Posterior vena cava (tissue), 2 donors: ENCODE measurements at places on chromosomes 16 and 17. TPM values are rescaled to one million over a fixed set of nuclear protein-coding genes. Genes with fewer than 3 reads are reported as not detected.
A peak's percentile ranks its signal among the peaks of the same experiment; 100 is the strongest.

DNA sequence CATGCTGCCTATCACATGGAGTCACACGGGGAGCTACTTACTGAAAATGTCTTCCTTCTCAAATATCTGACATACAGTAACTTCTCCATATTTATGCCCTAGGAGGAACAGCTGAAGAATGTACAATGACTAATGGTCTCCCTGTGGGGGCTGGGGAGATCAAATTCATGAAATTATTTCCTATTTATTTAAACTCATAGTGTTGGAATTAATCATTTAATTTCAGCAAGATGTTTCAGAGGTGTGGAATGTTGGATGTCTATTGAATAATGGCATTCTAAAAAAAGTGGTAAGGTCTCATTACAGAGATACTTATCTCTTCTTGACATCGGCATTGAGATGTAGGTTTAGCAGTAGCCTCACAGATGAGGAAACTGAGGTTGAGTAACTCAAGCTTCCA, 214.3 kb upstream of the CDH11 start:
- DNase-seq = no peak

DNA sequence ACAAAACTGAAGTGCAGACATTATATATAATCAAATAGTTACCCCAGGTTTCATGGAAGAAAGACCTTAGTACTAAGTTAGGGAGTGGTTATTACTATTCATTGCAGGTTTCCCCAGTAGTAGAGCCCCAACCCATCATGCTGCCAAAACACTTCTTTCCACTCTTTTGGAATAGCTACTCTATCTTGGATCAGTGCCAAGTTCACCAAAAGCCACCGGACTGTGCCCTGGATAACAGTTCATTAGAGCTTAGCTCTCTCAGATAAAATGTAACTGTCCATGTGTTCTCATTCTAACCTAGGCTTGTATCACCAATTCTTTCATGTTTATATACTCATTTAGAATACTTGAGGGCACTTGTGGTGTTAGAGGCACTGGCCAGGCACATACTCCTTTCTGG, 540.1 kb upstream of the C16orf82 start:
- no peak for DNase-seq

DNA sequence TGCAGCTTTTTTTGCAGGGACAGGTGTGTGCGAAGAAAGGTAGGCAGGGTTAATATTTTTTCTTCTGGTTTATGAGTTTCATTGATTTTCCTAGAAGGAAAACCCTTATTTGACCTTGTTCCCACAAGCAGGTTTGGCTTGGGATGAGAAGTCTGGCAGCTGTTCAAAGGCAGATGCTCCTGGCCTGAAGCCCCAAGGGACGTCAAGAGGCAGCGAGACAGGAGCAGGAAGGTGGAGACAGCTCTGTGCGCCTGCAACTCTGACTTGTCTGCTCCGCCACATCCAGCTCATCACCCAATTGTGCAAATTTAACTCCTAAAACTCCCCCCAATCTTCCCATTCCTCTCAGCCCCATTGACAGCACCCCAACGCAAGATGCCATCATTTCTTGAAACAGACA, 136.8 kb upstream of the XYLT1 start:
- DNase-seq = no peak

The TBC1D3C gene
- total RNA-seq = not detected

- DNase-seq = no peak
Measured at GRCh38 chr16:50539053-50539695, 9.0 kb upstream of the NKD1 start.

- no peak for DNase-seq
Measured at GRCh38 chr17:10112962-10113361, 85.4 kb downstream of the GAS7 start.

- no peak for DNase-seq
Measured at GRCh38 chr17:74432766-74433391, 991 bp downstream of the GPRC5C start.

The FLYWCH1 gene
- total RNA-seq = 31.0 TPM

DNA sequence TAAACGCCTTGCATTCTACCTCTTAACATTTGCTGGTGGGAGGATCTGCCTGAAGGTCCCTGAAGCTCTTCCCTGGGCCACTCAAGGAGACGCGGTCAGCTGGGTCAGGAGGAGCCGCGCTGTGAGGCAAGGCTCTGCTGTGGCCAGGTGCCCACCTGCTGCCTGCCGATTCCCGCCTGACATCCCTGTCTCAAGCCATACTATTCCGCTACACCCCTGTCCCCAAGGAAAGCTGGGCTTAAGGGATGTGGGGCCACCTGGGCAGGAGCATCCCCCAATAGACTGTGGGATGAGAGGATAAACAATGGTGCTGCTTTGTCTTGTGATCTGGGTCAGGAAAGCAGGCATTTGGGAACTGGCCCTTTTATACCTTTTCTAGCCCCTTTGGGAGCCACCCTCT, 5.1 kb downstream of the TPPP3 start:
- DNase-seq = no peak

- DNase-seq = peak; percentile 92
Measured at GRCh38 chr16:4263504-4264436, 9.1 kb downstream of the TFAP4 start.

GRCh38 chr16:74094514-74094913, 202.1 kb upstream of the PSMD7 start:
- no peak for DNase-seq

DNA sequence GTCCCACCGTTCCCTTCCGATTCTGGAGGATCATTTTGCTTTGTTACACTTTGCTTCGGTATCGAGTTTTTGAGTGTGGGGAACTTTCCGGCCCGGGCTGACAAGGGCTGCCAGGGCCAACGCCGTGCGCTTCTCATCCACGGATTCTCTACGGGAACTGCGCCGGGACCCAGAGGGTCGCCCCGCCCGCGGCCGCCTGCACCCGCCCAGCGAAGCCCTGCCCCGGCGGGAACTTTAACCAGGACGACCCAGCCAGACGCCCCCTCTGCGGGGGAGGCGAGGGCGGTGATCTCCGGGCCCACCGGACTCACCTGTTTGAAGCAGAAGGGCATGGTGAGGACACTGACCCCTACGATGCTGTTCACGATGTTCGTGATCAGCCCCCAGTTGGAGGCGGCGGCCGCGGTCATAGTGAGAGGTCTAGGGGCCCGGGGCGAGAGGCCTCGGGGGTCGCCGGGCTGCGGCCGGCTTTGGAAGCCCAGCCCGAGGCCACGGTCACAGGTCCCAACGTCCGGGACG, 536 bp downstream of the SLC38A10 start:
- no peak for DNase-seq

- DNase-seq = no peak
Measured at GRCh38 chr17:61484174-61484573, 32.0 kb downstream of the TBX4 start.

The PDK2 gene
- 26.0 TPM for total RNA-seq

The PLEKHG4 gene
- total RNA-seq = 3.2 TPM

DNA sequence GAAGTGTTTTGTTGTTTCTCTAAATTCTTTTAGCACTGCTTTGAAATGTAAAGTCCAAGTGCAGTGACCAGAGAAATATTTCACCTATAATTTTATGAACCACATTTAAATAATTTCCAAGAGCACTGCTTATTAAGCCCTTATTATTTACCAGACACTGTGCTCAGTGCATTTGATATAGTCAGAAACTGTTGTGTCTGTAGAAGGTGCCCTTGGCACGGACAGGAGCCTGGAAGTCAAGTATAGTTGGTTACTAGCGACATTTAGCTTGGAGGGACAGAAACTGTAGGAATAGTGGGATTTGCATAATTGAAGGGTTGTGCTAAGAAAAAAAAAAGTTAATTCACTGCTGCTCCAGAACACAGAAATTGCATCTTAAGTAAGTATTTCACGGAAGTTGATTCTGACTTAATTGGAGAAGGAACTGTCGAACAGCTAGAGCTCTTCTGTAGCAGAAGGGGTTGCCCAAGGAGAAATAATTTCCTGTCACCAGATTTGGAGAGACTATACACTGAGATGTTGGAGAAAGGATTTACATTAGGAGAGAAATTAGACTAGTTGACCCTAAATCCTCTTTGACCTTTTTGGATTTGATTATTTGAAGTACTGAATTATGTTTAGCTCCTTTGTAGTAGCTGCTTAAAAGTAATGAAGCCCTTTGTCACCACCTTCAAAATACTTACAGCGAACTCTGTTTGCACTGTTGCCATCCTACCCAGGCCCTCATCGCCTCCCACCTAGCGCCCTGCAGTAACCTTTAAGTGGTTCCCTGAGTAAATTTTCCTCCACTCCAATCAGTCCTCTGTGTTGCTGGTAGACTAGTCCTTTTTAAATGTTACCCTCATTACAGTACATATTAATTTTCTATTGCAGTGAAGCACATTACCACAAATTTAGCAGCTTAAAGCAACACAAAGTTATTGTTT, 25.6 kb downstream of the COX10 start:
- no peak for DNase-seq

DNA sequence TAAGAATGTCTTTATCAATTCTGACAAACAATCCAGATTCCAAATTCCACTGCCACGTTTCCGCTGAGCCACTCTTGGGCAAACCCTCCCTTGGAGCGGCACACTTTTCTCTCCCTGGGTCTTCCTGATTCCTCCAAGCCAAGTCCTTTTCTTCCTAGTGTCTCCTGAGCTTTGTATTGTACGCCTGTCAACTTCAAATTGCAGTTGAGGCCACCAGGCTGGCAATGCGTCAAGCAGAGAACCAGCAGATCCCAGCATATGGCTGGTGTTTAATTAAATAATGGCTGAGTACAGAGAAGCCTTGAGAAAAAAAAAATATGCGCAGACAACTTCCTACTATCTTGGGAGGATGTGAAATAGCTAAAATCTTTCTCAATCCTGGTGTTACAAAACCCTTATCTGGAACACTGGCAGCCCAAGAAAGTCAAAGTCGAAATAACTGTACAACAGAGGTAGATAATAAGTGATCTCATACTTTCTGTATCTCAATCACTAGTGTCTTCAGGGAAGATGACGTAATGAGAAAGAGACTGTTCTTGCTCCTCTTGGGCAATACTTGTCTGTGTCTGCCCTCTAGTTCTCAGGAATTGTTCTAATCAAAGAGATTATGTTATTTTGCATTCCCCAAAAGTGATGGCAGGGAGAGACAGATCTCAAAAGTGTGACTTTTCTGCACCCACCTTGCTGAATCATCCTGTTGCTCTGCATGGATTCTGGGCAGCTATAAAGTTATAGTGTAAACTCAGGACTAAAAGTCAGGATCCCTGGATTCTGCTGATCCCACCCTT, 15.0 kb downstream of the SMIM36 start:
- no peak for DNase-seq

The FSCN2 gene
- 2.0 TPM for total RNA-seq

The RNF43 gene
- total RNA-seq = not detected

DNA sequence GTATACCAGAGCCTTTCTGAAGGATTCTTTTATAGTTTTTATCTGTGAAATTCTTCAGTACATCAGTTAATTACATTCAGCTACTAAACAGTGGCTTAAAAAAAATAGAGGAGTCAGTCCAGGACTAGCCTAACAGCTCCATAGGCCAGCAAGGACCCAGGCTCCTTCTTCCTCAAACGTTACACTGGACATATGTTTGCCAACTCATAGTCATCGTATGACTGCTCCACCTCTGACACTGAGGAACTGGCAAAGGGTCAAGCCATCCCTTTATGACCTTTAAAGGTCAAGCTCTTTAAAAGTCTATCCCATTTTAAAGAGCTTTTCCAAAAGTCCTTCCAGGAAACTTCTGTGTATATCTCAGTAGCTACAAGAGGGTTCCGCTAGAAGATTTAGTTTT, 36.6 kb downstream of the PHLPP2 start:
- DNase-seq = no peak

GRCh38 chr17:4987767-4988567, 492 bp upstream of the CAMTA2 start:
- DNase-seq = no peak

GRCh38 chr17:39450847-39451581, at the start of gene MED1:
TSS of gene MED1 (minus strand) at chr17:39451263. CDS start at chr17:39451062, 201 bp downstream.
- DNase-seq = peak; percentile 97

The CFAP97D1 gene
- not detected for total RNA-seq

The ZNF747 gene
- 9.8 TPM for total RNA-seq

- DNase-seq = peak; percentile 80
Measured at GRCh38 chr17:83196973-83197880, 117.8 kb downstream of the METRNL start.

The TMEM235 gene
- not detected for total RNA-seq

The RHBDF2 gene
- 31.4 TPM for total RNA-seq

GRCh38 chr16:50155925-50156324, 2.8 kb downstream of the TENT4B start:
- no peak for DNase-seq

GRCh38 chr16:89791278-89791995, 25.0 kb downstream of the FANCA start:
- DNase-seq = no peak

DNA sequence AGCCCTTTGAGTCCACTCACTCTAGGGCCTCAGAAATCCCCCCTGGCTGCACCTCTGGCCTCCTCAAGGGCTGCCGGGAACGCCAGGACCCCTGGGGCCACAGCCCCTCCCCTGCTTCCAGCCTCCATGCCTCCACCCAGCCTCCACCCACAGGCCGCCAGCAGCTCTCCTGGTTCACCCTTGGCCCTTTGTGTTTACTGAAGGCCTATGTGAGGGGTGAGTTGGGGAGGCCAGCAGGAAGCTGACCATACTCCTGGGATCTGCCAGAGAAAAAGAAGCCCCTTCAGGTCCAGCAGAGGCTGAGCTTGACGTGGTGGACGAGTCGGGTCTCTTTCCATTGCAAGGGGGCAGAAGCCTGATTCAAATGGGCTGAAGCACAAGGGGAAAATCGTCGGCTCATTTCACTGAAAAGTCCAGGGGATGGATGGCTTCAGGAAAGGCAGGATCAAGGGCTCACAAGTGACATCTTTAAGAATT, 18.3 kb upstream of the ATP2A3 start:
- no peak for DNase-seq

- DNase-seq = no peak
Measured at GRCh38 chr17:64992325-64992802, 64.2 kb downstream of the GNA13 start.

DNA sequence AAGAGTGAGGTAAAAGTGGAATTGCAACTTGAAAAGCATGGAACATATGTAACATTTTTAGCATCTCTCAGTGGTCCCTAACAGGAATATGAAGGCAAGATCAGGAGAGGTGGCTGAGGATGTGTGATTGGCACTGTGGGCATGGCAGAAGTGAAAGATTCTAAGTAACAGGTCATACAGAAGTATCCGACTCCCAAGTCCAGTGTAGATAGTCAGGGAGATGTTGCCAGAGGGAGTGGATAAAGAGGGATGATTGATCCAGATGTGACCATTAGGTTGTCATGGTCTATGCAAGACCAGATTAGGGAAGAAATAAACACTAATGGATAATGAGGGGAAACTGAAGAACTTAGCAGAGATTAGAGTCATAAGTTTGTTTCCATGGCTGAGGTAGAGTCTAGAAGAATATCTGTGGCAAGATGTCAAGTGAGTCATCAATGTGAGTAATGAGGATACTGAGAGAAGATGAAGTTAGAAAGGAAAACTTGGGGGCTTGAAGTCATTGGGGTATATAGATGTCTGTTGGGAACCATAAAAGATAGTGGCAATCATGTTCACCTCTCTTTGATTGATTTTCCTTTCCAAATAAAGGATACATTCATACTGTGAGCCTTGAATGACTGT, 23.9 kb upstream of the CAPNS2 start:
- DNase-seq = no peak

- DNase-seq = no peak
Measured at GRCh38 chr17:66373079-66373478, 70.7 kb downstream of the PRKCA start.
